ENCODE measurements at places on chromosomes 1 and 21. TPM values are rescaled to one million over a fixed set of nuclear protein-coding genes. Genes with fewer than 3 reads are reported as not detected.

DNA sequence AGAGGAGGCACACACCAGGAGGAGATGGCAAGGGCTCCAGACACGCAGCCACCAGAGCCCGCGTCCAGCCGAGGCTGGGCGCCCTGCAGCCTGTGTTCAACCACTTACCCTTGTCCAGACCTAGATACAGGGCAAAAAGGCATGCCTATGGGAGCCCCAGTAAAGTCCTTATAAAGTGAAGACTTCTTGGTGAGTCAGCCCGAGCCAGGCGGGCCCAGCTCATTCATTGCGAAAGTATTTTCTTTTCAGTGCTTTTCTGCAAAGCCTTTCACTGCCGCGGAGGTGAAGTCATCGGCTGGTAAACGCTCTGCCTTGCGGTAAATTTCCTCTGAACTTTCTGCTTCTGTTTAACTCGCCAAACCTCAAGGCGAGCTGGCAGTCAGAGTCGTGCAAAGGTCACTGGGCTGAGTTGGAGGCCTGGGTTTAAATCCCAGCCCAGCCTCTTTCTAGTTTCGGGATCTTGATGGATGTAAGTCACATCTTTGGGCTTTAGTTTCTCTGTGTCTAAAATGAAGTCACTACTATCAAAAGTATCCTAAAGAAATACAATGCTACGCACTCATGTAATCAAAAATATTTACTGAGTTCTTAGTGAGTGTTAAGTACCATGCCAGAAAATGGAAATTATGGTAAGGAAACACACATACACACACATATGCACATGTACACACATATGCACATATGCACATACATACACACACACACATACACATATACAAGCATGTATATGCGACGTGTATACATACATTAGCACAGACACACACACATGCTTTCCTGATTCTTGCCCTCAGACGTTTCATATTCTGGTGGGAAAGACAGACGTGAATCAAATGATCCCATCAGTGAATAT, 54.7 kb upstream of the IFFO2 start:
- peak; percentile 66 for DNase-seq

DNA sequence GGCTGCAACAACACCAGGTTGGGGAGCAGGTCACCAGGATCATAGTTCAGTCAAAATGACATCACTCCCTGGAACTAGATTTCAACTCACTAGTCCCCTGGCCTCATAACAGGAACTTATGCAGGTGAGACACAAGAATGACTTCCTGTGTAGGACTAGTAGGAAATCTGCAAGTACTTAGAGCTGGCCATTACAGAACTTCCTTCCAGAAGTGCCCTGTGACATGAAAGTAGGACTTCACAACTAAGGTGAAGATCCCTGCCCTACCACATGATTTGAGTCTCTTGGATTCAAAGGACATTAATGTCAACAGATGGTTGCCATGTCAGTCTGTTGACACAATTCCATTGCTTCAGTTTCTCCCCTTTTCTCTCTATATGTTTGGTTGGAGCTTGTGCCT, 223.1 kb downstream of the RPS6KC1 start:
- no peak for DNase-seq

LENEP gene
- 0.56 TPM for total RNA-seq

DNA sequence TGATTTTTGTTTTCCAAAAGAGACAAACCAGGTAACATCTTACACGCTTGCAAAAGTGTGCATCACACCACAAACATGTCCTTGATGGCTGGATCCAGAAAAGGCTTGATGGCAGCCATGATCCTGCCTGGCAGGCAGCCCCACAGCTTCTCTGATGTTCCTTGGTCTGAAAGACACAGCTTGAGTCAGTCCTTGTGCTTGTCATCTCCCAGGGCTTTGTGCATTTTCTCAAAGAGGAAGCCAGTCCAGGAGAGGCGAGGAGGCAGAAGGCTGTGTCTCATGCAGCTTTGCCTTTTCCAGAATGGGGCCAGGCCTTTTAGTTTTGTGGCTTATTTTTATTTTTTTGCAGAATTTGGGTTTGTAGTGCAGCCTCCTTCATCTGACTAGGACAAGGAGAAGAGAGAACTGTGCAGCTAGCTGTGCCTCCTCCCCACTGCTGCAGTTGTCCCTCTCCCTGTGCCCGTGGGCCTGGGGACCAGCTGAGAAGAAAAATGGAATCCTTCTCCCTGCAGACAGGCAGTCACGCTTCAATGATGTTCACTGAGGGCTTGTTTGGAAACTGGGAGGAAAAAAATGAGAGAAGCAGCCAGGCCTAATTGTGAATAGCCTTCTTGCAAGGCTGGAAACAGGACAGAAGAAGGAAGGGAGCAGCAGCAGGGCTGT, 7.4 kb downstream of the FNDC5 start:
- DNase-seq = no peak

GRCh38 chr1:21447311-21447710, 7.4 kb downstream of the NBPF3 start:
- DNase-seq = no peak

G0S2 gene
- total RNA-seq = 16.0 TPM

KRTAP21-2 gene
- total RNA-seq = not detected

- no peak for DNase-seq
These were observed 493.7 kb upstream of the PLXNA2 start for GRCh38 chr1:208737922-208738321.

GRCh38 chr1:173333581-173333980, 126.5 kb upstream of the TNFSF4 start:
- DNase-seq = no peak

BCL2L15 gene
- 0.26 TPM for total RNA-seq

IGSF3 gene
- 0.60 TPM for total RNA-seq

BARHL2 gene
- not detected for total RNA-seq

DNA sequence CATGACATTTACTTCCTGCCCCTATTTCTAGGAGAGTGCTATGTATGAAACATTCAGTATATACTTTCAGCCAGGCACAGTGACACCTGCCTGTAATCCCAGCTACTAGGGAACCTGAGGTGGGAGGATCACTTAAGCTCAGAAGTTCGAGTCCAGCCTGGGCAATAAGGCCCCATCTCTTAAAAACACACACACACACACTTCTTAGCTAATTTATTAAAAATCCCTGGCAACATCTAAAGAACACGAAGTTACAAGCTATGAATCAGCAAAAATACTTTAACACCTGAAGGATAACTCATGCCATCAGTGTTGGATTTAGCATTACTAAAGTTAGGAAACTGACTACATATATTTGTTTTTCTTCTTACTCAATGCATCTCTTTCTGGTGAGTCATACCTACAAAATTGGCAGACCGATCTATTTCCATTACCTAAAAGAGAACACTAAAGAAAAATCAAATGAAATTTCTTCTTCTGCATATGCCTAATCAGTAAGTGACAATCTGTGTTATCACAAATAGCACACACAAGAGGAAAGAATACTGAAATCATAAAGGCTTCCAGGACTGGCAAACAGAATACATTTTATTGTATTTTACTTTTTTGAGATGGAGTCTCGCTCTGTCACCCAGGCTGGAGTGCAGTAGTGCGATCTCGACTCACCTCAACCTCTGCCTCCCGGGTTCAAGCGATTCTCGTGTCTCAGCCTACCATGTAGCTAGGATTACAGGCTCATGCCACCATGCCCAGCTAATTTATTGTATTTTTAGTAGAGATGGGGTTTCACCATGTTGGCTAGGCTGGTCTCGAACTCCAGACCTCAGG, 41.4 kb downstream of the RNF115 start:
- DNase-seq = peak; percentile 81

- no peak for DNase-seq
These were observed 1353.2 kb upstream of the ADGRL2 start for GRCh38 chr1:80447526-80447925.

DNA sequence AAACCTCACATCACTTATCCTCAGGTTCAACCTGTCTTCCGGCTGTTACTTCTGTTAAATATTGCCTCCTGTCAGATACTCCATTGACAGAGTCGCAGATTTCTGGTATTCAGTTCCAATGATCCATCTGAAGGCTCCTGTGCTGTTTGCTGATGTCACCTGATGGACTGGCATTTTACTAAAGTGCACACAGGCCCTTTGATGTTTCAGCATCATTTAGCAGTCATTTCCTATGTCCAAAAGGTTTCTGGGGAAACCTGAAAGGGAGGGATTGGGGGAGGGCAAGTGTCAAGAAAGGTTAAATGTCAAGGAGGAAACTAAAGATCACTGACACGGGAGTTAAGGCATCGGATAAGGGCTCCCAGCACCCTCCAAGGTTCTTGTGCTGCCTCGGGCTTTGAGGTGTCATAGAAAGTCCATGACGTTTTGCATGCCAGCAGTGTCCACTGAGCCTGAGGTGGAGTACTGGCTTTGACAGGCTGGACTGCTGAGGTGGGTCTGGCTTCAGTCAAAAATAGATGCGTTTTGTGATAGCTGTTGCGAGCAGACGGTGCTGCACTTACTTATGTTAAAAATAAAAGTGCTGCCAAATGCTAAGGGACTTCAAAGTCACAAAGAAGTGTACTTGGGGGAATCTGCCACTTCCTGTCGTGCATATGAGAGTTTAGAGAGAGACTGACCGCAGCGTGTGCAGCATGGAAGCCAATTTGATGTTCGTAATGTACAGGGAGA, 30.8 kb downstream of the XCL2 start:
- DNase-seq = no peak

DNA sequence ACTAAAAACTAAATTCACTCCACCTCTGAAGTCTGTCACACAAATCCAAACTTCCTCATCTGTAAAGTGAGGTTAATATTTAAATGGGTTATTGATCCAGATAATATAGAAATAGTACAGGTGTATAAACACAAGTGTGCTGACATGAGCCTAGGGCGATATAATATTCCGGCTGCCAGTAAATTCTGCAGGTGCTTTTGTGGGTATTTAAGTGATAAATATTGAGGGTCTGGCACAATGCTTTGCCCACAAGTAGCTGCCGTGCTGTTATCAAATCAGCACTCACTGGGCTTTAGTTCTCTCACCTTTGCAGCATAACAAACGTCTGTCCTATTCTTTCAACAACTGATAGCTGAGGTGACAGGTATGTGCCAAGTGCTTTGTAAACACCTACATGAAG, 7.6 kb downstream of the PABPC4 start:
- DNase-seq = no peak

DNA sequence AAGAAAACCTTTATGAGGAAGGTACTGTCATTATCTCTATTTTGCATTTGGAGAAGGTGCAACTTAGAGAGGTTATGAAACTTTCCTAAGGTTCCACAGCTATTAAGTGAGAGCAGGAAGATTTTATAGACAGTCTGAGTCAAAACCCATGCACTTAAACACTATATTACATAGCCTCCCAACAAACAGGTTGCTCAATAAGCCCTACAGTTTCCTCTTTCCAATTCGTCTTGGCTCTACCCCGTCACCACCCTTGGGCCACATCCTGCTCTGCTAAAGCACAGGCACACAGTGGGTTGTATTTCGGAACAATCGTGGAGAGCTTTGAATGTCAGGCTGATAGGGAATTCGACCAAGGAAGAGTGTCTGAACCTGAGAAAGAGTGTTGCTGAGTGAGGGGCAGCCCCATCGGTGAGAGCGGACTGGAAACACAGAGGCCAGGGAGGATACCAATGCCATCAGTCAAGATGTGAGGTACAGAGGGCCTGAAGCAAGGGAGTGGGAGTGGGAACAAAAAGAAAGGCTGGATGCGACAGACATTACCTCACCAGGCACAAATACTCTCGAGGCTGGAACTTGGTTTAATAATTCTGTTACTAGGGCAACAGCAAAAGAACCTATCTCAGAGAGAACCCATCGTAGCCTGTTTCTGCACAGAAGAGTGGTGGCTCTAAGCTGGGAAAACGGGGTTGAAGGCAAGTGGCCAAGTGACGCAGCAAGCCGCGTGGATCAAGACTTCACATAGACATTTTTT, 6.3 kb upstream of the LRRC52 start:
- no peak for DNase-seq

KRTAP12-2 gene
- total RNA-seq = not detected

Measured in pulmonary artery endothelial cell (primary cell).